Activated gamma-delta T cell treated with Interleukin-2 at 50 U/mL for 16 hours (primary cell): ENCODE measurements at places on chromosomes 13 and 19.

DNA sequence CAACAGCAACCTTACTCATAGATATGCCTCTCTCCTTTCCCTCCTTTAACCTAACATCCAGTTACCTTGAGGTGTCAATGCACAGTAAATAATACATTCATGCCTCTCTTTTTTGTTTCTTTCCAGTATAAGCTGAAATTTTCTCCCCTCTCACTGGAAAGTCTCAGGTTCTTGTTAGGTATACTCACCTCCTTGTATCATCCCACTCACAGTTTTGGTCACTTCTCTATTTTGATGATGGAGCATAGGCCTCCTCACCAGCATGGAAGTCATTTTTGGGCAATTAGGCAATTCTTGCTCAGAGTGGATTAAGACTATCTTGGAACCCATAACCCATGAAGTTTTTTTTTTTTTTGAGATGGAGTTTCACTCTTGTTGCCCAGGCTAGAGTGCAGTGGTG, 5.7 kb upstream of the LGALS14 start:
- DNase-seq = no peak

- no peak for DNase-seq
These were observed 835.6 kb upstream of the MIR17HG start for GRCh38 chr13:90511903-90512302.

DNA sequence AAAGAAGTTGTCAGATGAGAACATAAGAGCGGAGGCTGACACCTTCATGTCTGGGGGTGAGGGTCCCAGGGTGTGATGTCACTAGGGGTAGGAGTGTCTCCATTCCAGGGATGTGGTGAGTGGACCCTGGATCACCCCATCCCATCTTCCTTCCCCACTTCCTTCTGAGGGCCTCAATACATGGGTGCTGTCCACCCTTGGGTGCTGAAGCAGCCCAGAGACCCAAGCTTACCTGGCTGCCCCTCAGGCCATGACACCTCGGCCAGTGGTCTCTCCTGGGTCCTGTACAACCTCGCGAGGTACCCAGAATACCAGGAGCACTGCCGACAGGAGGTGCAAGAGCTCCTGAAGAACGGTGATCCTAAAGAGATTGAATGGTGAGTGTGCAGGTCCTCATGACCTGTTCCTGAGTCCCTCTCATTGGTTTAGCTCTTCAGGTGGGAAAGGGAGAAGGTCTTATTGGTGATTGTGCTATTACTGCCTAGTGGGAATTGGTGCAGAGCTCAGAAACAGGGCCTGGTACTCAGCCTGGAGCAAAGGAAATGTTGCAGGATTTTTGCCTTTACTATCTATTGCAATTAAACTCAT, 37.7 kb upstream of the CYP4F8 start:
- no peak for DNase-seq

- no peak for DNase-seq
These were observed 635 bp upstream of the PCCA start for GRCh38 chr13:100088273-100088643.

DNA sequence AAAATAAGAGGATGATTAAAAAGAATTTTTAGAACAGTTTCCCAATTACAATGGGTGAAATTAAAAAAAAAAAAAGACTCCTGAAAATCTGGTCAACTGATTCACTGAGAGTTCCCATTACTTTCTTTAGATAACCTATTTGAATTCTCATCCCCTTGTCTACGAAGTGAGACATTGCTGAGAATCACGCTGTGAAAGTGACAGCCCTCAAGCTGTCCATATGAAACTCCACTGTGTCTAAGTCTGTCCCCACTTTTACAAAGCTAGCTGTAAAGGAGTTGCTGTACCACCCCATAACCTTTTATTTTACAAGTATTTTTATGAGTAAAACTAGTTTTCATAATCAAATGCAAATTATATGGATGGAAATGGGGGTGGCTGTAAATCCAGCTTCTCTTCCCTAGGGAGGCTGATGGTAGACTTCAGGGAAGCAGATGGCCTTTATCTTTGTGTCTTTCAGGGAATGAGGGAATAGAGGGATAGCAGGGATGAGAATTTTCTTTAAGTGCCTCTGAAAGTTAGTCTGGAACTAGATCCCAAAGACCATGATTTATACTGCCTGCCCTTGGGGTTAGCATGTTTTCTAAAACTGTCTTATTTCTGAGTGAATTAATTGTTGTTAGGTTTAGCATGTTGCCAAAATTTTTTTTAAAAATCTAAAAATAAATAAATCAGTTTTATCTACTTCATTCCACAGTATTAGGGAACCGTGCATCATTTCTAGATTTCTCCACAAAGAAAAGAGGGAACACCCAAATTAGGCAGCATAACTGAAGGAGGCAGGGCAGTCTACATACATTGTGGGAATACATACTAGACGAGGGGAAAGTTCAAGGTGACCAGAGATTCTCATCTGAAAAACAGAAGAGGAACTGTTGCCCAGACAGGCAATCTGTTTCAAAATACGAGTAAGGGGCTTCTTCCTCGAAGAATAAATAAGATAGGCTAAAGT, 1219.1 kb downstream of the UQCRFS1 start:
- no peak for DNase-seq

GRCh38 chr13:24127116-24127631, 33.3 kb upstream of the SPATA13 start:
- no peak for DNase-seq
